Activated naive CD8-positive, alpha-beta T cell treated with anti-CD3 and anti-CD28 coated beads, Interleukin-2, amount 10 ng/mL, durations not matched to agents 7 days and 5 days (primary cell): ENCODE measurements at places on chromosomes 13 and 19.
A peak's percentile ranks its signal among the peaks of the same experiment; 100 is the strongest.

DNA sequence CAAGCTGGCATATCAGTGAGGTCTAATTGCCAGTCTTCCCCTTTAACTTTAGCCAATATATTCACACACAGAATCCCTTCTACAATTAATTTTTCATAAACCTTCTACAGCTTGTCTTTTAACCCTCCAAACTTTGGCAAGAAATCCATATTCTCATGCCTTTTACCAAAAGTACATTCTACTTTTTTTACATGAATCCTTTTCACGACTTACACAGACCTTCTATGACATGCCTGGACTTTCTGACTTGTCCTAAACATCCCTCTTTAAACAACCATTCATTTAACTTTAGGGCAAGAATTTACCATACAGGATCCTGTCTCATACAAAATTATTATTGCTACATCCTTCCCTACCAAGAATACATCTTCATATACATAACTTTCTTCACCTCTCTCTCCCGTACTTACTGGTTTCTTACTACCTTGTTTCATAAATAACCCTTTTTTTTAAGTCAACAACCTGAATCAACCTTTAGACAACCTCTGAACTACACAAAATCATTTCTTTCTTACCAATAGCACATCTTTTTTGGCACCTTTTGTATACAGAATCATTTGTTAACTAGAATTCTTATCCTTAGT, 23.5 kb downstream of the ZNF544 start:
- no peak overlapping the region for H3K27ac ChIP-seq
- no peak overlapping the region for H3K4me3 ChIP-seq
- no peaks in the 10 kb centered on the region for H3K27me3 ChIP-seq

GRCh38 chr19:29952177-29952576, 10.1 kb downstream of the URI1 start:
- no peak overlapping the region for H3K4me3 ChIP-seq
- H3K27ac ChIP-seq, result no peak overlapping the region
- H3K4me1 ChIP-seq, result peaks cover 27% of the 10 kb centered on the region
- no peak for DNase-seq

DNA sequence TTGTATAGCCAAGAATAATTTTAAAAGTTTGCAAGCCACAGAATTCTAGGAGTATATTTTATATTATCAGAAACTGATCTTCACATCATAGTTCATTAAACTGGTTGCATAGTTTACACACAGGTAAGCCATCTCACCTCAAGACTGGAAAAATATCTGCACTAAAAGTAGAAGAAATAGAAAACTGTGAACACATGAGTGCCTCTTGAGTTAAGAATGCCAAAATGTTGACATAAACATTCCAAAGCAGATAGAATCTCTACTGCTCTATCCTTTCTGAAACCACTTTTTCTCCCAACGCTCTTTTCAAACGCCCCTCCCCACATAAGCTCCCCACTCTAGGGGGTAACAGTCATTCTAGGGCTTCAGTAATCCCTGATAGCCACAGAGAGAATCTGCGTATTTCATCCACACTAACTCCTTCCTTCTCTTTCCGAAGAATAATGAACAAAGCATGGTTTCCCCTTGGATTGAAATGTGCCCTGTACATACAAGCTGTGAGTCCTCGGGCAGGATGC, 201.5 kb downstream of the IRS2 start:
- no peaks in the 10 kb centered on the region for H3K36me3 ChIP-seq
- H3K4me1 ChIP-seq, result peaks cover 4% of the 10 kb centered on the region
- no peak overlapping the region for H3K4me3 ChIP-seq
- H3K27me3 ChIP-seq, result peaks cover 6% of the 10 kb centered on the region
- no peak overlapping the region for H3K27ac ChIP-seq

DNA sequence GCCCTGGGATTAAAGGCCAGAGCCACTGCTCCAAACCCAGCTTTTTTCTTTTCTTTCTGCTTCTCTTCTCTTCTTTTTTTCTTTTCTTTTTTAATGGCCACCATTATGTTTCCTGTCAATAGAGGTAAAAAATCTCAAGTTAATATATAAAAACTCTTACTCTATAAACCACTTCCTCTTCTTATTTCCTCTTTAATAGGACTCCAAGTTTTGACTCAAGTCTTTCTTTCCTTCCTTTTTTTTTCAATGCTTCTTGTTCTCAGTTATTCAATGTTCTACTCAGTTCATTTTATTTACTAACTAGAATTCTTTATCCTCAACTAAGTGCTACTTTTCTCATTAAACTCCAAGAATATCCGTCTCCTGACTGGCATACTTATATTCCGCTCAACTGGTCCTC, 27.1 kb upstream of the MYCBP2 start:
- H3K36me3 ChIP-seq, result no peaks in the 10 kb centered on the region
- no peak overlapping the region for H3K4me3 ChIP-seq
- H3K27me3 ChIP-seq, result no peaks in the 10 kb centered on the region
- H3K27ac ChIP-seq, result no peak overlapping the region
- peaks cover 6% of the 10 kb centered on the region for H3K4me1 ChIP-seq
- no peak for DNase-seq

GRCh38 chr19:12156223-12157058, at the start of gene ZNF625:
ZNF625 (minus strand) TSS chr19:12156734; CDS start chr19:12156558, 176 bp downstream.
- peak within 1 kb of the TSS; percentile 86 for H3K27ac ChIP-seq
- H3K4me3 ChIP-seq, result peak within 1 kb of the TSS; percentile 89
- H3K4me1 ChIP-seq, result peaks cover 10% of the 10 kb centered on the region
- peaks cover 21% of the 10 kb centered on the region for H3K36me3 ChIP-seq
- H3K27me3 ChIP-seq, result no peaks in the 10 kb centered on the region

GRCh38 chr19:11227195-11227886, 12.1 kb upstream of the ANGPTL8 start:
- H3K27me3 ChIP-seq, result no peaks in the 10 kb centered on the region
- no peaks in the 10 kb centered on the region for H3K36me3 ChIP-seq
- H3K4me3 ChIP-seq, result no peak overlapping the region
- no peak for DNase-seq
- no peak overlapping the region for H3K27ac ChIP-seq

DNA sequence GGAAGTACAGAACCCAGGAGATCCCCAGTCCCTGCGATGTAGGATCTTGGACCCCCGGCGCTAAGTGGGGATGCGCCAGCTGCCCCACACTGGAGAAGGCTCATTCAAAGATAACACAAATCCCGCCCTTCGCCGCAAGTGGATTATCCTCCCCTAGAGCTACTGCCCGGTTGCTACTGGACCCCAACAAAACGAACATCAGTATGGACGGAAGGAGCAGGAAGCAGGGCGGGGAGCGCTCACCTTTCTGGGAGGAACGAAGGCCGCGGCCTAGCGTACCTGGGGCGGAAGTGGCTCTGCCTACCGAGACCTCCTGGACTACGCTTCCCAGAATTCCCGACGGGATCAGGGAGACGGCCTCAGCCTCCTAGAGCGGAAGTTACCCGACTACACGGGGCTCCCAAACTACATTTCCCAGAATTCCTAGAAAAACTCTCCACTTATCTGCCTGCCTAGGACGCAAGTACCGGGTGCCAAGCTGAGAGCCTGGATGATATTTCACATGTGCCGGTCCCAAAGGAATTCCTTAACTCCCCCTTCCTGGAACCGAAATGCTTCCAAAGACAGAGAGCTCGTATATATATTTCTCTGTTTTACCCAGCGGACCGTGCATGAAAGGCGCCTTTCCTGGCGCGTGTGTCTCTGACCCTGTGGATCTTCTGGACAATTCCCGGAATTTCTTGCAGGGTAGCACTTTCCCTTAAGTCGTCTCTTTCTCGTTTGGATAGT, at the start of gene ZNF112:
TSS of gene ZNF112 (minus strand) at position 298 of the 729 bp plus-strand sequence. CDS start 16,141 bp downstream, outside the sequence.
- no peak for DNase-seq
- peak within 1 kb of the TSS; percentile 63 for H3K4me3 ChIP-seq
- no peak within 1 kb of the TSS for H3K27ac ChIP-seq

- no peak overlapping the region for H3K4me3 ChIP-seq
- H3K4me1 ChIP-seq, result peaks cover 15% of the 10 kb centered on the region
- no peaks in the 10 kb centered on the region for H3K36me3 ChIP-seq
- no peaks in the 10 kb centered on the region for H3K27me3 ChIP-seq
Observed at GRCh38 chr13:110517505-110518225, 43.9 kb downstream of the RAB20 start.

GRCh38 chr19:18444513-18444912, 6.6 kb upstream of the ISYNA1 start:
- no peak for DNase-seq
- no peaks in the 10 kb centered on the region for H3K27me3 ChIP-seq
- no peak overlapping the region for H3K27ac ChIP-seq

- peaks cover 31% of the 10 kb centered on the region for H3K27me3 ChIP-seq
- peak; percentile 64 for DNase-seq
- no peaks in the 10 kb centered on the region for H3K36me3 ChIP-seq
- no peak overlapping the region for H3K27ac ChIP-seq
Observed at GRCh38 chr19:48490981-48491792, 20.4 kb downstream of the LMTK3 start.

GRCh38 chr19:38389101-38389925, 816 bp downstream of the SPRED3 start:
- H3K27me3 ChIP-seq, result peaks cover 44% of the 10 kb centered on the region
- no peak overlapping the region for H3K27ac ChIP-seq
- H3K36me3 ChIP-seq, result peaks cover 13% of the 10 kb centered on the region
- DNase-seq, result no peak
